ENCODE measurements at places on chromosomes 5 and 9.

DNA sequence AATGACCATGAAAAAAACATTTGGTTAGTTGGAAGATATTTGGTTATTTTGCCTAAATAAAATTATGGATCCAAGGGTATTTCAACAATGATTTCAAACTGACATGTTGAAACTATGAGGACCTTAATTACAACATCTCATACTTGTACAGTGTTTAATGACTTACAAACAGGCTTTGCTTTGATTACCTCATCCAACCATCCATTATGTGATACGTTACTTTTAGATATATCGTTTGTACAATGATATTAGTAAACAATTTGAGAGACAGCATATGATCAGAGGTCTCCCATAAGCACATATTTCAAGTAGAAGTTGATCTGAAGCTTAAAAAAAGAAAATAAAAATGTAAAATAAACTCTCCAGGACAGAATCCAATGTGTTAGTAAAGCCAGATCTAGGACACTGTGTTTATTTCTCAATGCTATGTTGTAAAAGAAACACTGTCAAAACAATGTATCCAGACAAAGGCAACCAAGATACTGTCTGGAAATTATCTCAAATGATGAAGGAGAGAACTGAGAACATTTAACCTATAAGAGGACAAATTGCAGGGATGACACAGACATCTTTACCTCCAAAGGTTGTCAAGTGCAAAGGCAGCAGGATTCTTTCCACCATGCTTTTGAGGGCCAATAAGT, 116.0 kb upstream of the TARS1 start:
- no peak for DNase-seq

DNA sequence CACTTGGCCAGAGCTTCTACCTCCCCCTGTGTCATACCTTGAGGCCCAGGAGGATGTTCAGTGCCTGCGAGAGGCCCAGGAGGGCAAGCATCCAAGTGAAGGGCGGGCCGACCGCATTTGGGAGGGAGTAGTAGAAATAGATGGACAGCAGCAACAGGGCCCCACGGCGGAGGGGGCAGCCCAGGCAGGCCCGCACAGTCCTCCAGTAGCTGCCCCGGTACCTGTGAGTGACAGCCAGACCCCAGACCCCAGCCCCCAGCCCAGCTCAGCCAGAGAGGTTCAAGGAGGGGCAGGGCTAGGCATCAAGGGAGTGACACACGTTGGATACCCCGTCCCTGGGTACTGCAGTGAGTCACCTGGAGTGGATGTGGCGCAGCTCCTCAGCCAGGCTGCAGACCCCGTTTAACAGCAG, 1.4 kb downstream of the STING1 start:
- peak; percentile 81 for DNase-seq

GRCh38 chr5:100706776-100707175, 171.6 kb downstream of the FAM174A start:
- peak; percentile 58 for DNase-seq

DNA sequence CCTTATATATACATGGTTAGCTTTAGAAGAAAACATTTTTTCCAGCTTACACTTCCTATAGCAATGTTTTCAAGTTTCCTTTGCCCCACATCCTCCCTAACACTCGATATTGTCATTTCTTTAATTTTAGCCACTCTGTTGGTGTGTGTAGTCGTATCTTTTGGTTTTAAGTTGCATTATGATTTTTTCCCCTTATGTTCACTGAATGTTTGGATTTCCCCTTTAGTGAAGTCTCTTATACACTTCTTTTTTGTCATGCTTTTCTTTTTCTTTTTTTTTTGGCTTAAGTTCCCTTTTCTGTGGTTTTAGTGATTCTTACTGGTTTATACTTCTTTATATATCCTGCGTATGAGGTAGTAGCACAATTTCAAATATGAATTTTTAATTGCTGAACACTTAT, 58.8 kb downstream of the KDM4C start:
- DNase-seq: no peak

- DNase-seq: peak; percentile 51
Measured at GRCh38 chr9:120711841-120712538, 2.3 kb downstream of the MEGF9 start.

- no peak for DNase-seq
Measured at GRCh38 chr5:67178966-67179365, 17.6 kb downstream of the CD180 start.

DNA sequence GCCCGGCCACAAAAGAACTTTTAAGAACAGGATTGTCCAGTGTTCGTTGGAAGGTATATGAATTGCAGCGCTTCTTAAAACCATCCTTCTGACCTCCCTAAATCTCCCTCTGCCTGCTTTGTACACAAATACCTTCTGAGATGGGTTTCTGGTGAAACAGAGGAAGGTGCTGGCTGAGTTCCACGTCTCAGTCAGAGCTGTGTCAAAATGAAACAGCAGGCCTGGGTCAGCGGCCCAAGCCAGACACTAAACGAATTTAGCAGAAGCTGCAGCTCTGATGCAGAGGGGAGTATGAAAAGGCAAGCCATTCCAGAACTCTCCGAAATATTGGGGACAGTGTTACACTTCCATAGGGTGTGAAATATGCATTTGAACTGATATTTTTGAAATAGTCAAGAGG, 37.8 kb upstream of the CRB2 start:
- no peak for DNase-seq

DNA sequence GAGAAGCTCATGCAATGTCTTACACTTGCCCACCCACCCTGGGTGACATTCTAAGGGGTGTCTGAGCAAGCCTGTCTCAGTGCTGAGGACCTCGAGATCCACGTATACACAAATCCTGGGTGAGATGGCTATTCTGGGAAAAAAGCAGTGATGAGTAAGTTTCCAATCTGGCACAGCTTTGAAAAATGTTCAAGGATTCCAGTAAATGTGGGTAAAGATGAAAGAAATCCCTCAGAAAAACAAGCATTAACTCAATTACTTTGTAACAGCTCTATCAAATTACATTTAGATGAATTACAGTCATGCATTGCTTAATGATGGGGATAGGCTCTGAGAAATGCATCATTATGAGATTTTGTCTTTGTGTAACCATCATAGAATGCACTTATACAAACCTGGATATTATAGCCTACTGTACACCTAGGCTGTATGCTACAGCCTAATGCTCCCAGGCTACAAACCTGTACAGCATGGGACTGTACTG, 26.9 kb downstream of the GOLM1 start:
- DNase-seq: no peak

DNA sequence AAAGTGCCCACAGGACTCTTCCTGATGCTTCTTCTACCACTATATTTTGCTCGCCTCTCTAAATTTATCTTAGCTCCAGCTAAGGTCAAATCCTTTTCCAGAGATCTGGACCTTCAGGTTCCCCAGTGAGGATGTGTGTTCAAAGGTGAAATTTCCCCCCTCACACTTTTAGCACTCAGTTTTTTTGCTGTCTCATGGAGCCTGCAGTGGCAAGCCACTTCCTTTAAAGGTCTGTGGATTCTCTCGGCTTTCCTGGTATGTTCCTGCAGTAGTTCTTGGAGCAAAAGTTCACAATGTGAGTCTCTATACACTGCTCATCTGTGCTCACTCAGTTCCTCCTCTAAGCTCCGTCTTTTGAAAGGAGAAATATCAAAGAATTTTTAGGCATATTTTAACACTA, 181.4 kb downstream of the LURAP1L start:
- DNase-seq: no peak

- DNase-seq: peak; percentile 67
Measured at GRCh38 chr9:78601957-78602565, 305.1 kb downstream of the PSAT1 start.

DNA sequence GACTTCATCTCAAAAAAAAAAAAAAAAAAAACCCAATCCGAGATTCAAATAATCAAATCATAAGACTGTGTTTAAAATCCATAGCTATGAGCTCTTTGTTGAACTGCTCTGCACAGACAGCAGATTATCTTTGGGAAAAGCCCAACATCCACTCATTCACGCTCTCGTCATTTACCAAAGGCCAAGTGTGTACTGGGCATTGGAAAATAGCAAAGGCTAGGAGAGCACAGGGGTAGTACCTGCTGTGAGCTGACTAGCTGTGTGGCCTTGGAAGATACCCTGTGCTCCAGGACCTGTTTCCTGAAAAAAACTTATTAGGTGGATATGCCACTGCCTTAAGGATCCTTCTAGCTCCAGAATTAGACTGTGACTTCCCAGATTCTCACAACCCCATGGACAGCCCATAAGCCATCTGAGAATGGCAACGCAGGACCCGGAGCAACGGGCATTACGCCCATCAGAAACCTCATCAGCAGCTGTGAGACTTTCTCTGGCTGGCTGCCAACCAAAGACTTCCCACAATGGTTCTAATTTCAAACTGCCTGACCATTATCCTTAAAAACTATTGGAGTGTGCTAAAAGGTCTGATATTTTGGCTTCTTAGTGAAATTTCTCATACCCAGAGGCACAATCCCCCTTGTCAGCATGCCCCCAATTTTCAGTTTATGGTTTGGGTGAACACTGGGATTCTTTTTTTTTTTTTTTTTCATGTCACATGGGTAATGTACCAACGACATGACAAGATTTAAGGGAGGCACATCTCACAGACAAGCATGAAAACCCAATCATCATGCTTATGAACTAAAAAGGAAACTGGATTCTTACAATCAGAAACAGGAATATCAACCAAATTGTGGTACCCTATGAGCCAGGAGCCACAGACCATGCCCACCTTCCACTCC, 16.8 kb downstream of the SERINC5 start:
- DNase-seq: peak; percentile 41

- no peak for DNase-seq
Measured at GRCh38 chr9:2216591-2216990, 201.4 kb downstream of the SMARCA2 start.

- DNase-seq: no peak
Measured at GRCh38 chr5:16983972-16984371, 47.9 kb upstream of the MYO10 start.

GRCh38 chr5:169115461-169116124, 185.3 kb downstream of the SLIT3 start:
- DNase-seq: no peak

DNA sequence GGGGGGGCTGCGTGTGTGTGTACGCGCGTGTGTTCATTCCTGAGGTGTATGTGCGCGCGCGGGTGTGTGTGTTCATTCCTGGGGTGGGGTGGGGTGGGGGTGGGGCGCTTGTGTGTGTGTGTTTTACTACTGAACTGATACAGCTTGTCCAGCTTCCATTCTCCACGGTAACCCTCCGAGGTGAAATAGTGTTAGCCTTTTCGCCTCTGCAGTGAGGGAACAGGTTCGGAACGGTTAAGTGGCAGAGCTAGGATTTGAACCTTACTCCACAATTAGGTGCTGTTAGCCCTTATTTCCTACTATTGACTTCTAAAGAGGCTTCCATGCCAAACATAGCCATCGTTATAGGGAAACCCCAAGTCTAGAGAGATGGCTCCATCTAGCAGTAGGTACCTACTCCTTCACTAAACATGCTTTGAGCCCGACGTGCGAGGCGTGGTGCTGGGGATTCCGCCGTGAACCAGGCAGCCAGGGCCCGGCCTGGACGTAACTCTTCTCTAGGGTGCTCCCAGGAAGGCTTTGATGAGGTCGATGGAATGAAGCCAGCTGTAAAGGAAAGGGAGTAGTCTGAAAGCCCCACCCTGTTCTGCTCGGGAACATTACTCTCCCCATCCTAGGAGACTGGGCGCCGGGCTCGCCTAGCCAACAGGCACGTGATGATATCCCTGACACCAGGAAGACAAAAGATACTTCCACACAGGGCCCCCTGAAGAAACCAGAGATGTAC, 782 bp upstream of the SKP1 start:
- peak; percentile 93 for DNase-seq

GRCh38 chr5:141605523-141606277, 13.1 kb downstream of the DIAPH1 start:
- peak; percentile 63 for DNase-seq

GRCh38 chr9:136050701-136051452, 44.2 kb downstream of the NACC2 start:
- DNase-seq: peak; percentile 36

GRCh38 chr9:4997196-4997595, 12.1 kb downstream of the JAK2 start:
- no peak for DNase-seq

- no peak for DNase-seq
Measured at GRCh38 chr5:78224358-78224757, 70.1 kb downstream of the AP3B1 start.

GRCh38 chr9:116237456-116237855, 83.9 kb downstream of the PAPPA start:
- peak; percentile 27 for DNase-seq

- DNase-seq: peak; percentile 11
Measured at GRCh38 chr9:21056931-21057330, 20.8 kb downstream of the IFNB1 start.

- no peak for DNase-seq
Measured at GRCh38 chr5:111935009-111935408, 178.0 kb upstream of the NREP start.

GRCh38 chr9:19464764-19465585, 56.2 kb downstream of the ACER2 start:
- DNase-seq: peak; percentile 66

- DNase-seq: no peak
Measured at GRCh38 chr5:66867618-66868322, 271.6 kb downstream of the MAST4 start.

GRCh38 chr5:27652505-27652904, 614.1 kb upstream of the CDH9 start:
- peak; percentile 4 for DNase-seq

DNA sequence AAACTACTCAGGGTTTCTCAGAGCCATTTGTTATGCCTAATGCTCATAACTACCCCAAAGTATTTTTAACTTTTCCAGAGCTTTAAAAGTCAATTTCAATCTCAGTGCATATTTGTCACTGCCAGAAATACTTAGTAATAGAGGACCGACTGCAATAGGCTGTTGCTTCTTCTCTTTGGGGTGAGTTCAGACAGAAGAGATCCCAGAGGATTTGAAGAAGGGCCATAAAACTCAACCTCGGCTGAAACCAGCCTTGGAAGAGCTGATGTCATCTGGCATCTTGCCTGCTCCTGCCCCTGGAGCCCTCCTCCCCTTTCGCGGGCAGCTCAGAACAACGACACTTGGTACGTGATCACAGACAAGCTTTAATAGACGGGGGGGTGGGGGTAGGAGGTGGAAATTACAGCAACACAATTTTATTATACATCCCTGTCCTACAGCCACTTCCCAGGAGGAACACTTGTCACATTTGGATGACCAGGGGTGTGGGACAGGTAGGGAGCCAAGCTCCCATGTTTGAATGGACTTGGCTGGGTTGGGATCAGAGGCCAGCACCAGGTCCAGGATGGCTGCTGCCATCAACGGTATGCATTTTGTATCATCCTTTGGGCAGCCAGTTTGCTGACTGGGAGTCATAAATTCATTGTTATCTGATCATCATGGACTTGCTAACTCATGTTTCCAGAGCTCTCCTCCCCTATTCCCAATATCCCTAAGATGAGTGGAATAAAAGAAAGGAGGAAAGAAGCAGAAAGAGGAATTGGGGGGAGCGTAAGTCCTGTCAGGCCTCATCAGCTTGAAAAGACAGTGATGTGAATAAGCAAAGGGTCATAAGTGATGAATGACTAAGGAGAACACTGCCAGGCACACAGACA, 186.6 kb upstream of the PANK3 start:
- no peak for DNase-seq

Measured in MCF 10A (cell line).